ENCODE measurements at places on chromosomes 2 and 18. TPM values are rescaled to one million over a fixed set of nuclear protein-coding genes. Genes with fewer than 3 reads are reported as not detected.

DNA sequence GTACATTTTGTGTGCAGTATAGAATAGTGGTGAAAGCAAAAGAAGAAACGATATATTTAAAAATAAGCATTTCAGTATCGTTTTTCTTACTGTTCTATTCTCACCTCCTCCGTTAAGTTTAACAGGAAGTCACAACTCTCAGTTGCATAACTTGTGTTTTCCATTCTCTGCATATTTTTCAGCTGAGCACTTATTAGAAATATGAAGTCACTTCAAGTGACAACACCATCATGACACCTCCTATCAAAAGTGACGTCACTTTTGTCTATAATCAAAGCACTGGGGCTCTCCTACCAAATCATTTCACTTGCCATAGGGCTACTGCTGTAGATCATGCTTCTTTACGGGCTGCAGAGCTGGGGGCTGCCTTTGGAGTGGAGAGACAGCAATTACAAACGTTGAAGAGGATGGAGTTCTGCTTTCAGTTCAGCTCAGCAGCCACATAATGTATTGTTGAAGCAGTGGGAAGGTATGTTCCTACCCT is 36.3 kb downstream of the STAT4 start:
- DNase-seq: peak; percentile 43

Gene SAG
- not detected for total RNA-seq

Gene CELF4
- total RNA-seq: not detected

Gene POTEJ
- total RNA-seq: not detected

DNA sequence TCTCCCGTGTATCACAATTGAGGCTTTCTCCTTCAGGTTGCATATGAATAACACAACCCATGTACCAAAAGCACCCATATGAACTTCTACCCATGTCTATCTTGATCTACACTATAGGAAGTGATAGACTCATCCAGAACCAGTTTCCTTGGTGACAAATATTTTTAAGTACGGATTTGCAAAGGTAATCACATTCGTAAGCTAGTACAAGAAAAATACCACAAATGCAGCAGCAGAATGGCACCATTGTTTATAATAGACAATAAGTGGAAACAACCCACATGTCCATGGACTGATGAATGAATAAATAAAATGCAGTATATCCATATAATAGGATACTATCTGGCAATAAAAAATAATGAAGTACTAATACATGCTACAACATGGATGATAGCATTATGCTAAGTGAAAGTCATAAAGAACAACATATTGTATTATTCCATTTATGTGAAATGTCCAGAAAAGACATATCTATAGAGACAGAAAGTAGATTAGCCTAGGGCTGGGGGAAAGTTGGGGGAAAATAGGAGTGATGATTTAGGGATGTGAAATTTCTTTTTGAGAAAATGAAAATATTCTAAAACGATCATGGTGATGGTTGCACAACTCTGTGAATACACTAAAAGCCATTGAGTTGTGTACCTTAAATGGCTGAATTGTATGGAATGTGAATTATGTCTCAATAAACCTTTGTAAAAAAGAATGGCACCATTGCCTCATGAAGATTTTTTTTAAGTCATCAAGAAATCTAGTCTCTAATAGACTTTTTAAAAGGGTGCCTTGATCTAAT is 3.4 kb upstream of the CCDC88A start:
- no peak for DNase-seq

- no peak for DNase-seq
Measured at GRCh38 chr2:174282441-174282840, 34.1 kb upstream of the OLA1 start.

DNA sequence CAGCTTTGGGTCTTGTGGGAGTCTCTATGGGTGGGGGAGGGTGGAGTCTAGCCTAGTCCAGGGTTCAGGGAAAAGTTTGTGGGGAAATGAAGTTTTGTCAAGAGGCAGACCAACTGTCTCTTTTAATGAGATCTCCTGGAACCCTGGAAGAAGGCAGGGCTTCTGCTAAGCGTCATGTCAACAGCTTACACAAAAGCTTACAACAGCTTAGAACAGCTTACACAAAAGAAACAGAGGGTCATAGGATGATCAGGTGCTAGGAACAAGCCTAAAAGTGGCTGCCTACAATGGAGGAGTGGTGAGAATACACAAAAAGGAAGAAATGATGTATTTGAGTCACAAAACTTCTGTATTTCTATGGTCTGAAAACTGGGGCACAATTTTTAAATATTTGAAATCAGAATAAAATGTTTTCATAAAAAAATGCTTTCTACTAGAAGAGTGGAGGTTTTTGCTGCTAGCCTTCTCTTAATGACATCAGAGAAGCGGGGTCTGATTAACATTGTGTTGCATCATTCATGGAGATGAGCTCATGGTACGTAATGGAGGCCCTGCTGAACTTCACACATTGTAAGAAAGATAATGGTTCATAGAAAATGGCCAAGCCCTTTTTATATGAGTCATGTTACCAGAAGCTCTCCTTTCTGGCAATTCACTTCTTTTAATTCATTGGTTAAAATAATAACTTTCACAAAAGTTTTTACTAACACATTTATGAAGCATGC is 351.0 kb downstream of the PIK3C3 start:
- DNase-seq: peak; percentile 5

DNA sequence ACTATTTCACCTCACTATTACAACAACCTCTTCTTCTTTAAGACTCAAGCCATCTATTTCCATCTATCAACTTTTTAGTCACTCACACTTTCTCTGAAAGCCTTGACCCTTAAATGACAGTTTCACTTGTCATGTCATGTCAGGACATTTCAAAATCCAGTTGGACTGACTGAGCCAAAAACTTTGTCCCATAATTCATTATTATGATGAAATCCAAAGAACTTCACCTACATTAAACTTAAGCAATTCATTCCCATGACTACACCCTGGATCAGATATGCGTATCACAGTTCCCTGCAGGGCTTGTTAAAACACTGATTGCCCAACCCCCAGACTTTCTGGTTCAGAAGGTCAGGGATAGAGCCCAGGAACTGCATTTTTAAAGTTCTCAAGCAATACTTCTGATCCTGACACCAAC is 26.5 kb downstream of the LDAH start:
- peak; percentile 89 for DNase-seq

GRCh38 chr2:42843611-42844010 is 51.2 kb upstream of the HAAO start:
- DNase-seq: no peak

DNA sequence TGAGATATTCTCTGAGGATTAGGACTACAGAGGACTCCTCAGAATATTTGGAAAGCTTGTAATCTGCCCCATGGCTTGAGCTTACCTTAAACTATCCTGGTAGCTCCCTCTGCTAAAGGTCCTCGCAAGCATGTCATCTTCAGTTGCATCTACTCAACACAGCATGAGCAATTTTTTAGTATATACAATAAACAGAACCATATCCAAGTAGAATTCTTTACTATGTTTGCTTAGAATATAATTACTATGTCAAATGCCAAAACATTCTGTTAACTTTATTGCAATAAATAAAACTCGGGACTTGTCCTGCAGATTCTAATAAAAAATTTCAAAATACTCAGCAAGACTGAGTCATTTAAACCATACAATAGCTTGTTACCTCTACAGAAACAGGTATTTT is 62.8 kb downstream of the ABCB11 start:
- DNase-seq: no peak

Gene SERPINB12
- 1.4 TPM for total RNA-seq

DNA sequence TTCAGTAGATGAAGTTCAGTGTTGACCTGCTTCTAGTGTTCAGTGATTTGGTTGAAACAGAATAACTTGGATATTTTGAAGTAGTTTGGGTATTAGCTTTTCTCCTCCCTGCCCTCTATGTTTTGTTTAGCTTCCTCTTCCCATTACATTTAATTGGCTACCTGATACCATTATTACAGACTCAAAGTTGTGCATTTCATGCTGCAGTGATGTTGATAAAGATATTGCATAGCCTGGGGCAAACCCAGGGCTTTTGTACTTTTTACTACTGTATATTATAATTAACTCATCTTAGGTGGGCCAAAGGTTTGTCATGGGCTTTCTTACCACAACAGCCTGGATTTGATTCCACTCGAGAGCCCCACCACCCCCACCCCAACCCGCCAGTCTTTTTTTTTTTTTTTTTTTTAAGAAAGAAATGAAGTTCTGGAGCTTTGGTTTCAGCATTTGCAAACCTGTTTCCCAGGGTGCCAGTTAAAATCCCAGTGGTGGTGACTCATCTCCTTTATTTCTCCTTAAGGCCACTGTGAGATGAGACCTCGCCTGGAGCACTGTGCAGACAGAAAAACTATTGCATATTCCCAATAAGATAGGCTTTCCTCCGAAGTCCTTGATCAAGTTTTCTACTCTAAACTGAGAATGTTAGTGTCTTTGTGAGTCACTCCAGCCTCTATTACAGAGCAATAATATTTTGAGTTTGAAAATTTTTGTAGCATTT is 393.7 kb upstream of the FANCL start:
- peak; percentile 76 for DNase-seq
